Left renal pelvis (tissue), 4 donors: ENCODE measurements at places on chromosomes 1 and 21.
A peak's percentile ranks its signal among the peaks of the same experiment; 100 is the strongest.

- no peak for DNase-seq
Measured at GRCh38 chr1:147807405-147807804, 47.0 kb upstream of the GJA5 start.

- peak; percentile 1 for DNase-seq
Measured at GRCh38 chr1:234000557-234001041, 96.1 kb downstream of the SLC35F3 start.

- no peak for DNase-seq
Measured at GRCh38 chr1:40383488-40384412, 10.2 kb downstream of the SMAP2 start.

- no peak for DNase-seq
Measured at GRCh38 chr1:185694081-185694480, 40.1 kb upstream of the HMCN1 start.

- no peak for DNase-seq
Measured at GRCh38 chr1:200724064-200724463, 14.6 kb upstream of the CAMSAP2 start.

- no peak for DNase-seq
Measured at GRCh38 chr1:238063454-238063853, 172.7 kb upstream of the ZP4 start.

DNA sequence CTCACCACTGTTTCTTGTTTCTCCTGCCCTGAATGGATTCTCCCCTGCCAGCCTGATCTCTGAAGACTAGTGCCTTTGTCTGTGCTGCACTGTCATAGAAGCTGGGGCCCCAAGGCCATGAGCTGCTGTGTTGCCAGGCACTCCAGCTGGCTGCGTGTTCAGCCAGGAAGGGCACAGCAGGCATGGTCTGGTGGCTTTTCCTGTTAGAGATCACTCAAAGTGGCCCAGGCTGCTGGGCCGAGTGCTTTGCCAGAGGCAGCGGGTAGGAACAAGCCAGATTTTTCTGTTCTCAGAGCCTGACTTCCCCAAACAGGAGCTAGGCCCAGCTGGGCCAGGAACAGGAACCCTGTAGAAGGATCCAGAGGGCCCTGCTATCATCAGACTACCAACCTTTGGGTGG, 5.2 kb downstream of the ADPRS start:
- no peak for DNase-seq

DNA sequence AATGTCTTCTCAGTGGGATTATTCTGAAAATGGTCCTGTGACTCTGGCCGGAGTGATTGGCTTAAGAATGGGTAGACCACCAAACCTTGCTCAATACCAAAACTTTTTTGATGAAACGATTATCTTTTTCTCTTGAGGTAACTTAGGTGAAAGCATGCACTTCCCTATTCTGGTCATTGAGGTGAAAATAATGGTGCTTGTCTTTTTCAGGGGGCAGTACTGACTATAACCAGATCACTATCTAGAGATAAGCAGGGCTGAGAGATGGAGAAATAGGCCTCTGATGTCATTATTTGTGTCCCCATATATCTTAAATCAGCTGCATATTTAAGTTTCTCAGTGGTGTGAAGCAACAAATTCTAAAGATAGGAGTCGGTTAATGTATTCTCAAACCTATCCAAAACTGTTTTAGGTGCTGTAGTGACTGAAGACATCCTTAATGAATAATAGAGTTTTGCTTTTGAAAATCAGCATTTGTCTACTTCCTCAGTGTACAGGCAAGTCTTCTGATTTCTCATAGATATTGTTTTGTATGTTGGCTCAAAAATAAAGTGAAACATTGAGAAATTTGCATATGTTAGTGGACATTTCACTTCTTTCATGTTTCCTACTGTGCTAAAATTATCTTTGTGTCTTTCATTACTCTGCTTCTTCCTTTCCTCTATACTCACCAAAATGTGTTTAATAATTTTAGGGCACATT, 735.3 kb upstream of the ADGRL4 start:
- DNase-seq: no peak

- DNase-seq: no peak
Measured at GRCh38 chr21:29763674-29764073, 176.1 kb downstream of the GRIK1 start.

GRCh38 chr1:246338098-246338497, 169.0 kb downstream of the SMYD3 start:
- DNase-seq: no peak

- no peak for DNase-seq
Measured at GRCh38 chr1:38860454-38860795, 853 bp upstream of the RRAGC start.

DNA sequence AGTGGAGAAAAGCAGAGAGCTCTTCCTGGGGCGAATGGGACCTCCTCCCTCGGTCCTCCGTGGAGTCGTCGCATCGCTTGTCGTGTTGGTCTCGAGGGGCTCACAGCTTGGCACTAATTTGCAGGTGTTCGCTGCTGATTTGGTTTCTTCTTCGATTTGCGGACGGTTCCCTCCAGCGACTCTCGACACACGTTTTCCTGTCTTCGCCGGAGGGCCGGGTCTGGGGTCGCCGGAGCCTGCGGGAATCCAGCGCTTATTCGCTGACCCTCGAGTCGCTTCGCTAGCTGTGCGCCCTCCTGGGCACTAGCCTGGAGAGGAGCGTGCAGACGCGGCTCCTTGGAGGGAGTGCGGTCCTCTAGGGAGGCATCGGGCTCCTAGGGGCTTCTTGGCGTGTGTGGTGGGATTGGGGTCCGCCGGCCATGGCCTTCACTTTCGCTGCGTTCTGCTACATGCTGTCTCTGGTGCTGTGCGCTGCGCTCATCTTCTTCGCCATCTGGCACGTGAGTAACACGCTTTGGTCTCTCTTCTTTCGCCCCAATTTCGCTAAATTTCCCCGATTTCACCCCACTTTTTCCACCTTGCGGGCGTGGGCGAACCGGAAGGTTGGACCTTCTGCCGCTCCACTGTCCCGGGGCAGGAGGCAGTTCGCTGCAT, 766 bp downstream of the CNIH3 start:
- DNase-seq: no peak

DNA sequence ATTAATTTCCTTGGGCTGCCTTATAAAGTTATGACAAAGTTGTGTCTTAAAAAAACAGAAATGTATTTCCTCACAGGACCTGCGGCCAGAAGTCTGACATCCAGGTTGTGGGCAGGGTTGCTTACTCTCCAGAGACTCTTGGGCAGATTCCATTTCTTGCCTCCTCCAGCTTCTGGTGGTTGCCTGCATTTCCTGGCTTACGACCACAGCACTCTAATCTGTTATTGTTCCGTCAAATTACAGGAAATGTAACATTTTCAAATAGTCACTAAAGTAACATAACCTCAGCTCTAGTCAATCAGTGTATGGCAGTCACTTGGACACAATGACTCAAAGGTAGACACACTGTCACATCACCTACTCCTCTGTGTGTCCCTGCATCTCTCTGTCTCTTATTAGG, 226.8 kb downstream of the DNAH14 start:
- no peak for DNase-seq

GRCh38 chr1:27357281-27358037, 9.3 kb downstream of the MAP3K6 start:
- DNase-seq: no peak

DNA sequence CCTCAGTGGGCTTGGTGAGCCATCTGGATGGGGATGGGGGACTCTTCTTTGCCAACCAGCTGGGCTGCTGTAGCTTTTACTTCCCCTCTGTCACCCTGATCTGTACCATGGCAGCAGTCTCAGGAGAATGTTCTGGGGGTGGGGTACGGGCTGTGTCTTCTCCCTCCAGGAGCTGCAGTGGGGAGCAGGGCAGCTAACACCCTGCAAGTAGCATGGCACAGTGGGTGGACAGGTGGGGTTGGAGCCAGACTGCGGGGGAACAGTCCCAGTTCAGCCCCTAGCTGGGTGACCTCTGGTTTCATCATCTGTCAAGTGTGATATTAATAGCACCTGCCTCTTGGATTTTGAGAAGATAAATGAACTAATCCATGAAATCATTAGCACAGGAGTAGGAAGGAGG, 3.1 kb downstream of the NFASC start:
- no peak for DNase-seq

DNA sequence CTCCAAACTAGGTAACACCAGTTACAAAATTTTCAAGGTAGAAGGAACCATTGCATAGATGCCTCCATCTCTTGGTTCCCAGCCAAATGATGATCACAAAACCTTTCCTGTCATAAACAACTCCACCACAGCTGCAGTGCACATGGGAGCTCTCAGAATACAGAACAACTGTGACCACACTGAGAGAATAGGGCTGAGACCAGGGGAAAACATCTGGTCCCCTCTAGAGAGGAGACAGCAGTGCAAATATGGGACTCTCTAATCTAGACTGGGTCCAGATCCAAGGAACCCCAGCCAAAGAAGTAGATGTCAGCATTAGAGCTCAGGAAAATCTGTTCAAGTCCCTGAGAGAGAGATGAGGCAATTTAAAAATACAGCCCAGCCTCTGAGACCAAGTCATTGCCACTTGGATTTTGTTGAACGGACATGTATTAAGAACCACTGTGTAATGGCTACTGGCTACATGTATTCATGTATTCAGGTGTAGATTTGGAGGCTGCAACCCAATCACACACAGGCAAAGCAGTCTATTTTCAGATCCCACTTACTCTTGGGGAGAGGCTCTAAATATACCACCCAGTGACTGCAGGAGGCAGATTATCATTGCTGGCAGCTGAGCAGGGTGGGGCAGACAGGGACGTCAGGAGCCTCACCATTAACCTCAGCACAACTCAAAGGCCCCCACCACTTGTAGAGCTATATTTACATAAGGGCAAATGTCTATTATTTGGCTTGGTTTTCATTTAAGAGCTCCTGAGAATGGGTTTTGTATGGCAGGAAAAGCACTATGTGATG, 7.6 kb upstream of the RXRG start:
- no peak for DNase-seq

DNA sequence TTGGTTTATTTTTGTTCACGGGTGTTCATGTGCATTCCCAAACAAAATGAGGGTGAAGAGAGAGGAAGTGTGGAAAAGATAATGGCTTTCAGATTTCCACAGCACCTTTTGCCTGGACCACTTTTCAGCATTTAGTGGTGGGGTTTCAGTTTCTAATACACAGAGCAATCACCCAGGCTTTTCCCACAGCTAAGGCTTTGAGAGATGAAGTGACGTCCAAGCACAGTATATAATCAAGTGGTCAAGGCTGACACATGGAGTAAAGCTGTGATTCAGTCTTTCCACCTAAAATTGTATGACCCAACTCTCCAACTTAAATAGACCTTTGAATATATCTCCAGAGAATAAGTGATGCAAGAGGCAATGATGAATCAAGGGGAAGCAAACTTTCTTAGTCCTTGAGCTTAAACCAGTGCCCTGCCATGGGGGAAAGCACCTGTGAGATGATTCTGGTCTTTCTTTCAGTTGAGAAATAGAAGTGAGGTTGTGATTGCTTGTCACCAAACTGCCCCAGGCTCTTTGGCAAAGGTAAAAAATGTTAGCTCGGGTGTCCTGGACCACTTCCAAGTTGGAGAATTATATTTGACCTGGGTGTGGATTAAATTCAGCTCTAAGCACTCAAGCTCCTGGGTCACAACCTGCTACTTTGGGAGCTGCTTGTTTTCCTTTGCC, 2.4 kb upstream of the PIK3R3 start:
- no peak for DNase-seq

- DNase-seq: no peak
Measured at GRCh38 chr1:205360891-205361290, 4.2 kb upstream of the KLHDC8A start.

GRCh38 chr1:10459184-10459583, 9.4 kb downstream of the CORT start:
- DNase-seq: no peak

- no peak for DNase-seq
Measured at GRCh38 chr1:194045416-194045815, 859.0 kb upstream of the B3GALT2 start.

GRCh38 chr1:232476538-232476950, 153.4 kb downstream of the SIPA1L2 start:
- no peak for DNase-seq

GRCh38 chr1:192966073-192966472, 93.1 kb downstream of the UCHL5 start:
- DNase-seq: no peak

GRCh38 chr1:25996966-25997827, 666 bp downstream of the PAFAH2 start:
- DNase-seq: no peak

DNA sequence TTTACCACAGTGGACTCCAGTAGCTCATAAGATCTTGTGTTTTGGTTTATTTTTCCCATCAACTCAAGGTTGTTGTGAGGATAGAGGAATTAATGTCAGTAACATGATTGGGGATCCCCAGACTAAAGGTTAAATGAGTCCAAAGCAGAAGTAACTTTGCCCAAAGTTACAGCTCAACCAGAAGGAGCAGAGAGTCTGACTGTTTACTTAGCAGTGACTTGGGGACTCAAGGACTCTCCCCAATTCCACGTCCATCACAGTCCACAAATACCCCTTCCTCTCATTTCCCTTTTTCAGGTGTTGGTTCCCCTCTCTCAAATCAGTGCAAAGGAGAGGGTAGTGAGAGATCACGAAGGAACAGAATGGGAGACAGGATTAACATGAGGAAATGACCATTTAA, 4.0 kb upstream of the ETV3 start:
- DNase-seq: no peak
